ENCODE measurements at places on chromosomes 12 and 14.

- peaks cover 14% of the 10 kb centered on the region for H3K36me3 ChIP-seq
- no peak overlapping the region for H3K4me3 ChIP-seq
- DNase-seq: no peak
- no peaks in the 10 kb centered on the region for H3K27me3 ChIP-seq
These were observed 203.7 kb downstream of the ETV6 start for GRCh38 chr12:11853126-11853525.

DNA sequence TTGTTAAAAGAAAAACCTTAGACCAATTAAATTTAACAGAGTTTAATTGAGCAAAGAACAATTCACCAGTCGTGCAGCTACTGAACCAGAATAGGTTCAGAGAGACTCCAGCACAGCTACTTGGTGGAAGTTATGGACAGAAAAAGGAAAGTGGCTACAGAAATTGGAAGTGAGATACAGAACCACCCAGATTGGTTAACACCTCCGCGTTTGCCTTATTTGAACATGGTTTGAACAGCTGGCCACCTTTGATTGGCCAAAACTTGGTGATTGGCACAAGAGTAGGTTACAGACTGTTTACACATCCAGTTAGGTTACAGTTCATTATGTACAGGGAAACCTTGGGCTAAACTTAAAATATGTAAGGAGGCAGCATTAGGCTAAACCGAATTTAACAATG lies 54.9 kb downstream of the SRGAP1 start:
- H3K4me3 ChIP-seq: no peak overlapping the region
- H3K27ac ChIP-seq: no peak overlapping the region
- no peak for DNase-seq

DNA sequence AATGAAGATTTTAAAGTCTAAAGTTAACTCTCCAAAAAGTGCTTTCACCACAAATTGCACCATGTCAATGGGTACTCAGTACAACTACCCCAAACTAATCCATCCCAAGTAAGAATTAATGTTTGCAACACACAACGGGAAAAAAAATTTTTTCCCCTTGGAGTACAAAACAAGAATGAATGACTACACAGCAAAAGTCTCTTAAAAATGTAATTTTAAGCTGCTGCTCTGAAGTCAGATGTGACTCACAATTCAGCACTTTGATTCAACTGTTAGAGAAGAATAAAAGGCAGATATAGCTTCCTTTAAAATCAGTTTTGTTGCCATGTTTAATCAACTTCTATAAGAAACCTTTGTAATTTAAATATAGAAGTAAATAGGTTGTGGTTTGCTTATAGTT lies 42.5 kb upstream of the VPS33A start:
- H3K27ac ChIP-seq: peak overlapping the region; percentile 26
- peaks cover 25% of the 10 kb centered on the region for H3K4me1 ChIP-seq
- peaks cover 40% of the 10 kb centered on the region for H3K36me3 ChIP-seq
- H3K4me3 ChIP-seq: no peak overlapping the region
- DNase-seq: peak; percentile 74

DNA sequence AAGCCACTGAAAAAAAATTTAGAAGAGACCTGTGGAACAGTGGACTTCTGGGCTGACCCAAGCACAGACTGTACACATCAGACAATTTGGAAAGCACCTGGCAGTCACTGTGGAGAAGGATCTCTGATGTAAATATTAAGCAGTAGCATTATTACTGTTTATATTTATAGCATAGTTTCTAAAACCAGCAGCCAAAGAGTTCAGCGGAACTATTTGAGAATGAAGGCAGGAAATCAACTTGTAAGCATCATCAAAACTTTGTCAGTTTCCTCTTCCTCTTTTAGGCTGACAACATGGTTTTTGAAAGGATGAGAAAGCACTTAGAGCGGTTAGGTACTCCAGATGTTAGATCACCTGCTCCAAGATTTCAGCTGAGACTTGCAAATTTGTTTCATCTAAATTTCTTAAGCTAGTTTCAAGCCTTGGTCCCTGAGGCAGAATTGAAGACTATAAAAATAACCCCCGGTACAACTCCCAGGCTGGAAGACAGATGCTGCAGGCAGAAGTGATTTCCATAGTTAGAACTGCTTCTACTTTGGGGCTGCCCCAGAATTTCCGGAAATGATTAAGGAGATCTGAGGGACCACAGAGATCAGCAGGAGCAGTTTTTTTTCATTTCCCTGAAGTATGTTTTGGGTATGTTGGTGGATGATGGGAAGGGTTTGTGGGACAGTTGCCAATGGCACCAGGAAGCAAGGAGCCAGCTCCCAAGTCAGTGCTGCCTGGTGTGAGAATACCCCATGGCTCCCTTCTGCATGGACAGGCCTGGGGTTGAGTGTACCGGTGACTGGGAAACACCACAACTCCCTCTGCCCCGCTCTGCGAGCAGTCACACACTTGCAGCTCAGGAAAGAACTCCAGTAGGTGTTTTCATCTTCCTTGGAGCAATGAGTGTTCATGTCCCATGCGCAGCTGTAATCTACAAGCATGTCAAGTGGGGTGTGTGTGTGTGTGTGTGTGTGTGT lies 354.5 kb downstream of the NUAK1 start:
- DNase-seq: no peak
- 0 out of 2 replicates have a peak, but pooled peaks cover 6% of the 10 kb centered on the region for H3K4me1 ChIP-seq
- no peaks in the 10 kb centered on the region for H3K27me3 ChIP-seq
- H3K4me3 ChIP-seq: no peak overlapping the region

GRCh38 chr12:184811-185575 lies 29.0 kb downstream of the SLC6A12 start:
- no peak for DNase-seq
- H3K4me3 ChIP-seq: no peak overlapping the region
- no peaks in the 10 kb centered on the region for H3K36me3 ChIP-seq
- 0 out of 2 replicates have a peak, but pooled peaks cover under 1% of the 10 kb centered on the region for H3K27me3 ChIP-seq
- 0 out of 2 replicates have a peak, but pooled peaks cover 3% of the 10 kb centered on the region for H3K4me1 ChIP-seq

DNA sequence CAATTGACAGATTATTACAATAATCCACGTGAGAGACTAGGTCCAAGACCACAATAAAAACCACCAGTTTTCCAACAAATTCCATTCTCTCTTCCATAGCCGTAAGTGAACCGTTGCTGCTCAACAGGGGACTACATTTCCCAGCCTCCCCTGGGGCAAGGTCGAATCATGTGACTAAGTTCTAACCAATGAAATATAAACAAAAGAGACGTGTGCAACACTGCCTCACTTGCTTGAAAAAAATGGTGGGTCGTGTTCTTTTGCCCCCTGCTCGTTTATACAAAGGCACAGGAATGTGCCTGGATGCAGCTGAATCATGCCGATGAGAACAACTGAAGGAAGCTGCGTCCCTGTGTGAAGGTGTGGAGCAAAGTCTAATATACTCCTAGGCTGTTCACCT lies 51.1 kb downstream of the HSPB8 start:
- peak; percentile 60 for DNase-seq
- H3K27ac ChIP-seq: no peak overlapping the region
- H3K4me1 ChIP-seq: no peaks in the 10 kb centered on the region

DNA sequence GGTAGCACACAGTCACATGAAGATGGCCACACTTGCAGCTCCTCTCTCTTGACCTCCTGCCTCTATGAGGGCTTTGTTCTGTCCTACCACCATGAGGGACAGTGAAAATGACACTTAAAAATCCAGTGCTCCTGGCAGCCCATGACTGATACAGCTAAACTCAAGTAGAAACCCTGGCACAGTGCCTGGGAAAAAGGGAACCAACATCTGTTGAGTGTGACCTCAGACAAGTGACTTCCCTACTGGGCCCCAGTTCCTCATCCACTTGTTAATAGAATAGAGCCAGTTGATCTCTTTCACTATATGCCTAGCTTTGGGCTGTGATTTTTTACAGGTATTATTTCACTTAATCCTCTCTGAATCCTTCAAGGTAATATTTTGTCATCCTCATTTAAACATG lies 4.8 kb downstream of the GUCY2C start:
- no peaks in the 10 kb centered on the region for H3K36me3 ChIP-seq
- H3K4me3 ChIP-seq: no peak overlapping the region
- H3K27ac ChIP-seq: no peak overlapping the region
- DNase-seq: no peak
- no peaks in the 10 kb centered on the region for H3K4me1 ChIP-seq

DNA sequence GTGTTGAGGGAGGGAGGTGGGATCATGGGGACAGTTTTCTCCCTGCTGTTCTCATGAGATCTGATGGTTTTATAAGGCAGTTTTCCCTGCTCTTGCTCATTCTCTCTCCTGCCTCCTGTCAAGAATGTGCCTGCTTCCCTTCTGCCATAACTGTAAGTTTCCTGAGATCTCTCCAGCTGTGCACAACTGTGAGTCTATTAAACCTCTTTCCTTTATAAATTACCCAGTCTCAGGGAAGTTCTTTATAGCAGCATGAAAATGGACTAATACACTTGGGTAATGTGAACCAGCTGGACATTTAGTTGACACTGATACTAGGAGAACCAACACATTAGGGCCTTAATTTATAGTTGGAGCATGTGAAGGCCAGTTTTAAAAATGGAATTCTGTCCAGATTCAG lies 12.4 kb upstream of the CCDC91 start:
- no peaks in the 10 kb centered on the region for H3K4me1 ChIP-seq
- no peak for DNase-seq
- no peak overlapping the region for H3K4me3 ChIP-seq
- H3K27ac ChIP-seq: no peak overlapping the region
- H3K27me3 ChIP-seq: no peaks in the 10 kb centered on the region

DNA sequence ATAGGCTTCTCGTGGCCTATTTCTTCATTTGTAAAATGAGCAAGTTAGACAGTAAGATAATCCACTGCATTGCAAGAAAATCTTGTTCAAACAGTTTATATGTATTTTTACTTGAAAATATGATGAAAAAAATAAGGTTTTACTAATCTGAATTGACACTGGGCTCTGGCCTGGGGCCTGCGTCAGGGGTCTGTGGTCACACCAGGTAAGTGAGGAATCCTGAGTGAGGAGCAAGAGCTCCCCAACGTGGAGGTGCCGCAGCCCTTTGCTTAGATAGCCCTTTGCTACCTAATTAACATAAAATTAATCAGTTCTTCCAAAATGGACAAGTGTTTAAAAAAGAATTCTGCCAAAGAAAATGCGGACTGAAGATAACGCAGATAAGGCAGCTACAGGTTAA lies 39.1 kb upstream of the STAB2 start:
- no peak for DNase-seq
- H3K27me3 ChIP-seq: peaks cover 5% of the 10 kb centered on the region
- no peaks in the 10 kb centered on the region for H3K36me3 ChIP-seq
- H3K27ac ChIP-seq: no peak overlapping the region
- no peak overlapping the region for H3K4me3 ChIP-seq
- H3K4me1 ChIP-seq: peaks cover 7% of the 10 kb centered on the region

DNA sequence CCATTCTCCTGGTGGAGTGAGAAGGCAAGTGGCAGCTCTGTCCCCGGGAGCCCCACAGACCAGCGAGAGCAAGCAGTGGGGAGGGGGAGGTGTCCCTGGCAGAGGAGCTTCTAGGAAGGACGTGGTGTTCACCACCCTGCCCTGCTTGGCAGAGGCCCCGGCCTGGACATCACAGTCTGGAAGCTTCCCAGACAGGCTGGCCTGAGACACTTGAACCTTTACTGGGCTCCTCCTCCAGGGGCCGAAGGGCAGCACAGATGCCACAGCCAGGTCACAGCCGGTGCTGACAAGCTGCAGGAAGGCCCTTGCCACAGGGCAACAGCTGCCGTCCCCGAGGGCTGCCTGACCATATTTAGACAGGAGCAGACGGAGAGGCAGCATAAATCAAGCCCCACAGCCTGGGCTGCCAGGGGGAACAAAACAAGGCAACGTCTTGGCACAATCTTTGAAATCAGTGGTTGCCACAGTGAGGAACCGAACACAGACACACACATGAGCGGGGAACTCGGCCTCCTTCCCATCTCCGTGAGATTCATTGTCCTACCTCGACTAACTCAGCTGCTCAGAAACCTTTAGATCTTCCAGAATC lies 28.5 kb downstream of the PRIMA1 start:
- no peak overlapping the region for H3K27ac ChIP-seq
- H3K4me1 ChIP-seq: no peaks in the 10 kb centered on the region
- no peak for DNase-seq
- no peaks in the 10 kb centered on the region for H3K27me3 ChIP-seq
- no peaks in the 10 kb centered on the region for H3K36me3 ChIP-seq
- H3K4me3 ChIP-seq: no peak overlapping the region

GRCh38 chr14:81329640-81330381 lies 70.3 kb downstream of the STON2 start:
- H3K4me3 ChIP-seq: no peak overlapping the region
- no peak for DNase-seq
- no peaks in the 10 kb centered on the region for H3K36me3 ChIP-seq
- H3K27ac ChIP-seq: no peak overlapping the region
- no peaks in the 10 kb centered on the region for H3K4me1 ChIP-seq
- H3K27me3 ChIP-seq: peaks cover 1% of the 10 kb centered on the region

- no peak overlapping the region for H3K27ac ChIP-seq
- H3K4me3 ChIP-seq: no peak overlapping the region
- DNase-seq: no peak
- no peaks in the 10 kb centered on the region for H3K4me1 ChIP-seq
- H3K36me3 ChIP-seq: no peaks in the 10 kb centered on the region
- H3K27me3 ChIP-seq: no peaks in the 10 kb centered on the region
These were observed 105.2 kb upstream of the EIF5 start for GRCh38 chr14:103228866-103229265.

DNA sequence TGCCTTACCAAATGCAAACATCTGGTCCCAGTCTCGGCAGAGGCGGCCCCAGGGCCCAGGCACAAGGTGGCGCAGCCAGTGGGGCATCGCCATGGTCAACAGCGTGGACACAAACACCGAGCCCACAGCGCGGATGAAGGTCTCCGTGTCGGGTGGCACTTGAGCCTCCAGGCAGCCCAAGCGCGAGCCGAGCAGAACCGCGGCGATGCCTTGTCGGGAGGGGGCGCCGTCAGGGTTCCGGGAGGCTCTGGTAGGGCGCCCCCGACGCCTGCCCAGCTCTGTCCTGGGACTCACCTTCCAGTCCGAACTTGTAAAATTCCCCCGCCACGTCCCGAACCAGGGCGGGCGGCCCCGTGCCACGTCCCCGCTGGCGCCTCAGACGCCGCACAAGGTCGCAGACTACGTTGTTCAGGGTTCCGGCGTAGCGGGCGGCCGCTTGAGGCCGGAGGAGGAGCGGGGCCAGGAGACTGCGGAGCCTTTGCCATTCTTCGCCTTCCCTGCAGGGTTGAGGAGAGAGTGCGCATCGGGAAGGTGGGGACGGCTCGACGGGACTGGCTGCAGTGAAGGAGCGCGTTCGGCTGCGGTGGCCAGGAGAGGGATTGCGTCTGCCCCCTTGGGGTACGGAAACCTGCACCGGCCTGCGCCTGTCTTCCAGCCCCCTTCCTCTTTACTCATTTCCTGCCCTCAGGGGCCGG lies 1.7 kb downstream of the CYP27B1 start:
- H3K4me3 ChIP-seq: peak overlapping the region; percentile 65
- peaks cover 15% of the 10 kb centered on the region for H3K27me3 ChIP-seq
- no peak overlapping the region for H3K27ac ChIP-seq
- H3K36me3 ChIP-seq: no peaks in the 10 kb centered on the region
- DNase-seq: peak; percentile 69
- H3K4me1 ChIP-seq: 0 out of 2 replicates have a peak, but pooled peaks cover 9% of the 10 kb centered on the region

DNA sequence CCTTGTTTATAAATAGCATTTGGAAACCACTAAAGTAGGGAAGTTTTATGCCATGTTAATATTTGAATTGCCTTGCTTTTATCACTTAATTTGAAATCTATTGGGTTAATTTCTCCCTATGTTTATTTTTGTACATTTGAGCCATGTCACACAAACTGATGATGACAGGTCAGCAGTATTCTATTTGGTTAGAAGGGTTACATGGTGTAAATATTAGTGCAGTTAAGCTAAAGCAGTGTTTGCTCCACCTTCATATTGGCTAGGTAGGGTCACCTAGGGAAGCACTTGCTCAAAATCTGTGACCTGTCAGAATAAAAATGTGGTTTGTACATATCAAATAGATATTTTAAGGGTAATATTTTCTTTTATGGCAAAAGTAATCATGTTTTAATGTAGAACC lies 4.4 kb downstream of the RAN start:
- no peak overlapping the region for H3K4me3 ChIP-seq
- no peak for DNase-seq
- no peak overlapping the region for H3K27ac ChIP-seq
- peaks cover 48% of the 10 kb centered on the region for H3K36me3 ChIP-seq
